GF-D8 (cell line): ENCODE measurements at places on chromosomes 13 and 19.

DNA sequence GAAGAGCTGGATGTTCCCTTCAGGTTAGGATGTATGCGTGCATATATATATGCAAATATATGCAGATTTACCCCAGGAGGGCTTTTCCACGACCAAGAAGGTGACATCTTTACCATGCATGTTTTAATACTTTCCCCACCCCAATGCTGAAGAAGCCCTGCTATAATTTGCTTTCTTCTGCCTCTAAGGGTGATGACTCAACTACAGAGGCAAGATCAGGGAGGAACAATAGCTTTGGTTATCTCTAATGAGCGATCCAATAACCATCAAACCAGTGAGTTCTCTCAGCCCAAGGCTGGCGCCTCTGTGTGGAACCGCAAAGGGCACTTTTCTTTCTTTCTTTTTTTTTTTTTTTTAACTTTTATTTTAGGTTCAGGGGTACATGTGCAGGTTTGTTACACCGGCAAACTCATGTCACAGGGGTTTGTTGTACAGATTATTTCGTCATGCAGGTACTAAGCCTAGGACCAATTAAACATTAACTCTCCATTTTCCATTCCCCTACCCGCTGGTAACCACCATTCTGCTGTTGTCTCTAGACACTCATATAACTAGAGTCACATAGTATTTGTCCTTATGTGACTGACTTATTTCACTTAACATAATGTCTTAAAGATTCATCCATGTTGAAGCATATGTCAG, 25.7 kb upstream of the UBE2L5 start:
- DNase-seq: no peak

GRCh38 chr13:102097708-102098107, 304.1 kb downstream of the FGF14 start:
- no peak for DNase-seq

DNA sequence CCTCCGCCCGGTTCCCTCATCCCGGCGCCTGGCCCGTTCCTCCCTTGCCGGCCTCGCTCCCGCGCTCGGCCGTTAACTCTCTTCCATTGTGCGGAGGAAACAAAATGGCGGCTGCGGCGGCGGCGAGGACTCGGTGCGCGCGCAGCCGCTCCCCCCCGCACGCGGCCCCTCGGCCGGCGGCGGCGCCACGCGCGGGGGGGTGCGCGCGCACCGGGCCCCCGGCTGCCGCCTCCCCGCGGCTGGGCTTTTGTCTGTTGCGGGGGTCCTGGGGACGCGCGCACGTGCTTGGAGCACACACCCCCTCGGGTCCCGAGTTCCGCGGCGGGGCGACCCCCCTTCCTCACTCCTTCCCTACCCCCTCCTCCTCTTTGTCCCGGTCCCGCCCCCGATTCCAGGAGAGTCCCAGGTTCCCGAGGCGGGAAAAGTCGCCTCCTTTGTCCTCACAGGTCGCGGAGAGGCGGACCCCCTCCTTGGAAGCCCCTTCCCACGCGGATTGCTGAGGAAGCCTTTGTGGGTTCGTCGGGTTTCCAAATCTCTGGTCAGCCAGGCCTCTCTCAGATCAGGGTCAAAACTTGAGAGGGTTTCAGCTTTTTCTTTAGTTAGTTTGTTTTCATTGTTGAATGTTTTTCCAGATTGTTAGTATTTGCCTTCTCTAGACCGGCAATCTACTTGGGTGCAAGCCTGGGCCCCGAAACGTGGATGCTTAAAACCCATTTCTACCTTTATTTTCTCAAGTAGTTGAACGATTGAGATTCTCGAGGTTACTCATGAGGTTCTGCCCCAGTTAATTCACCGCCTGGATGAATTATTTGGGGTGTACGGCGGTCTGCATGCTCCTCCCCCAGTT, 687 bp downstream of the ILF3 start:
- DNase-seq: no peak

- no peak for DNase-seq
Observed at GRCh38 chr19:49983645-49984229, 22.8 kb upstream of the SIGLEC11 start.

DNA sequence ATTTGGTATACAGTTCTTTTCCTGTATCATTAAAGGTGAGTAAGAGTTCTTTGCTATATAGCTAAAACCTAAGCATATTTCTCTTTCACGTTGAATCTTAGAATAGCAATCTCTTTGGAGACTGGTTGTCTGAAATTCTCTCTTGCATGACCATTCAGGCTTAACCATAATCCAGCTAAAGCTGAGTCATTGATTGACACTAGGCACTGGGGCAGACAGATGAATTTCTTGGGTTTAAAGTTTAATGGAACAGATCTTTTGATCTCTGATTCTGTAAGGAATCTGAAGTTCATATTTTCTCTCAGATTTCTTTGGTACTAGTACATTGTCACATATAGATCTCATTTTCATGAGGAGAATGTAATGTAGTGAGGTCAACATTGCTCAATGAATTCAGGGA, 397.3 kb upstream of the MIR17HG start:
- DNase-seq: no peak

DNA sequence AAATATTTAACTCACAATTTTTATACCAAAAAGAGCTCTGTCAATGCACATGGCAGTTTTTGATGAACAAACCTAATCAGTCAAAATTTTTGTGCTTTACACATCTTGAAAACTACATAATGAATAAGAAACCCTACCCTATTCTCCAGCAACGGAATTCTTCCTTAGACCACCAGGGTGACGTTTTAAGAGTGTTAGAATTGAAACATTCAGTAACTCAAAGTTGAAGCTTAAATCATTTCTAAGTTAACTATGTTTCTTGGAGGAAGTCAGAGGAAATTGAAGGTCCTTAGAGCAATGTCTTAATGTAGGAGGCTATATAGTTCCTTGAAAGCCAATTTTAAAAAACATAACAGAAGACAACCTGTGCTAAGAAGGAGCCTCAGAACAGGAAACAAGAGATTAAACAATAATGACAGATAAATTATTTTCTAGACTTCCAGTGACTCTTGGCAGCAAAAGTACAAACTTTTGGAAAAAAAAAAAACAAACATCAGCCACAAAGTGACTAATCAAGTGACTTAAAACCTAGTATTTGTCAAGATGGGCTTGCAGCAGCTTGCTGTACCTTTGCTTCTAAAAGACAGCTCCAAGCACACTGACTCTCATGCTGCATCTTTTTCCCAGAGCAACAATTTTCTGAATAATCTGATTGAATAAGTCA, 6.2 kb downstream of the SPRY2 start:
- no peak for DNase-seq

DNA sequence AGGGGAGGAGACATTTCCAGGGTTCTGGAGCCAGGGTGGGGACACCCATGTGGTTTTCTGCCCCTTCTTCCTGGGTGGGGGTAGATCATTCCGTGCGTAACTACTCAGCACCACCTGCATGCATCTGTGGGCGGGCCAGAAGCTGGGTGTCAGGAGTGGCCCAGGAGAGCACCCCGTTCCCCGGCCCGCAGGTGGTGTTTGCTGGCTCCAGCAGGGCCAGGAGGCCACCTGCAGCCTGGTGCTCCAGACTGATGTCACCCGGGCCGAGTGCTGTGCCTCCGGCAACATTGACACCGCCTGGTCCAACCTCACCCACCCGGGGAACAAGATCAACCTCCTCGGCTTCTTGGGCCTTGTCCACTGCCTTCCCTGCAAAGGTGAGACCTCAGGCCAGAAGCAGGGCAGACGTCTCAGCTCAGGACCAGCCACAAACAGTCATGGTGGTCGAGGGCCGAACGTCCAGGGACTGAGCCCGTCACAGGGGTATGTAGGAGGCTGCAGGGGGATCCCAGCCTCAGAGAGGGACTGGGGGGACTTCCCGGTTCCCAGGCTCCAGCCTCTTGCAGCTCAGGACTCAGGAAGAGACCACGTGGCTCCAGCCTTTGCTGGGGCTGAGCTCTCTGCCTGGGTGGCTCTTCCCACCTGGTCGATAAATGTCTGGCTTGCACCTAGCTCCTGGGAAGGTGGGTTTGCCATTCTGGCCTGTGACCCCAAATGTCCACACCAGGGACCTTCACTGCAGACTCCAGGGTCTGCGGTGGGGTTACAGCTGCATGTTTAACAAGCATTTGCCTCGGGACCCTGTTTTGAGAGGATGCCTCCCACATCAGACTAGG, 1.6 kb downstream of the FSTL3 start:
- DNase-seq: no peak

GRCh38 chr13:38944219-38944618, 46.4 kb downstream of the STOML3 start:
- DNase-seq: no peak

DNA sequence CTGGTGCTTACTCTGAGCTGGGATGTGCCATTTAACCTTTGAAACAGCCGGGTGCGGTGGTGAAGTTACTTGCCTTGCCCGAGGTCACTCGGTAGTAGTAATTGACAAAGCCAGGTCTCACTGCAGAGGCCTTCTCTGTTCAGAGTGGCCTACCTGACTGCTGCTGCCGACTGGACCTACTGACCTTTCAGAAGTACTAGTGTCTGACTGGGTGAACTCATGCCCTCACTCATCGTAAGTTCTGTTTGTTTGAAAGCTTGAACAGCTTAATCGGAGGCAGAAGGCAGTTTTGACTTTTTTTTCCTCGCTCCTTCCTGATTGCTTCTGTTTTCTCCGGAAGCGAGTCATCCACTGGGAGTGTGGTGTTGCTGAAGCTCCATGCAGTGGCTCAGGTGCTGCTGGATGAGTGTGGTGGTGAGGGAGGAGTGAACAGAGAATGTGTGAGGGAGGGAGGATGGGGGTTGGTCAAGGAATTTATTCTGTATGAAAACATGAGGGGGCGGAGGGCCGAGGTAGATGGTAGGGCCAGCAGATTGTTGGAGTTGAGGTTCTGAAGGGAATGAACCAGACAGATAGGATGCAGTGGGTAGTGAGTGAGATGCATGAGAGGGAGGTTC, 2.7 kb downstream of the SPINT2 start:
- DNase-seq: no peak

GRCh38 chr19:5645409-5645808, 22.5 kb downstream of the SAFB start:
- no peak for DNase-seq

DNA sequence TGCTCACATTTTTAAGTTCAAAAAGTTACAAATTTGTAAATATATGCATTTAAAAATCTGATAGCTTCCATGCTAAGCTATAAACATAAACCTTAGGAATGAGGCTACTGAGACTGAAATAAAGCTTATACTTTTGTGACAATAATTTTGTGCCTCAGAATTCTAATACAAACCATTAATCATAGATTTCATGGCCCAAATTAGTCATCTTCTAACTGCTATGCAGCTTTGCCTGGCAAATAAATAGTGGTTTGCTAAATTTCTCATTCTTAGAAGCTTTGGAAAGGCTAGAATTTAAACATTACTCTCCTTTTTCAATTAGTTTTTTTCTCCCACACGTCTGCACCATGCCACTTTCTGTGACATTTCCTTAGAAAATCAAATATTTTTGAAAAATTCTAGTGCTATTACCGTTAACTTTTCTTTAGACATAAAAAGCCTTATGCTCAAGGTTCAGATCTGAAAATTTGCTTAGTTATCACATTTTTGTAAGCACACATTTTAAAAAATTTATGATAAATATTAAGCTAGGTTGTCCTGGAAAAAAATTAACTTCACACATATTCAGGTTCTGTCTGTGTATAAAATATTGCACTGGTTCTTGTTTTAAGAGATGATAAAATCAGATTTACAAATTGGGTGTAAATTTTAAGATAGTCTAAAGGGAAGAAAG, 46.9 kb downstream of the FNDC3A start:
- no peak for DNase-seq

GRCh38 chr19:16626796-16627192, 1.2 kb downstream of the MED26 start:
- DNase-seq: no peak

GRCh38 chr13:107144432-107144831, 576.5 kb upstream of the ARGLU1 start:
- no peak for DNase-seq

GRCh38 chr13:32059511-32059984, 28.0 kb downstream of the FRY start:
- DNase-seq: no peak

- no peak for DNase-seq
Observed at GRCh38 chr19:29489172-29489951, 36.4 kb upstream of the VSTM2B start.

GRCh38 chr19:48630296-48631063, 6.7 kb downstream of the DBP start:
- no peak for DNase-seq
